ENCODE measurements at places on chromosomes 2 and 18.
A peak's percentile ranks its signal among the peaks of the same experiment; 100 is the strongest.

DNA sequence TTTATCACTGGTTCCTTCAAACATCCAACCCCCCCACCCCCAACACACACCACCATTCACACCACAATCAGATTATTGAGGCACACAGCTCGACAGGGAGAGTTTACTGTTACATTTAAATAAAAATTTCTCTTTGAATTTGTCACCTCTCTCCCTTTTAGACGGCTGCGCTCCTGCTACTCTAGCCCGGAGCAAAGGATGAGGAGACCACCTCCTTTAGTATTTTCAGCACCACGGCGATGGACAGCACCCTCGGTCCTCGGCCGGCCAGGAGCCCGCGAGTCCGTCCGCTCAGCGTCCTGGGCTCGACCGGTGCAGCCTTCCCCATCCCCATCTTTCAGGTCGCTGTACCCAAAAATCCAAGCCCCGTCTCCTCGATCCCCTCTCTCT, 892 bp downstream of the CELF4 start:
- no peak overlapping the region for H3K27ac ChIP-seq
- peaks cover 61% of the 10 kb centered on the region for H3K27me3 ChIP-seq
- no peak overlapping the region for H3K4me3 ChIP-seq

DNA sequence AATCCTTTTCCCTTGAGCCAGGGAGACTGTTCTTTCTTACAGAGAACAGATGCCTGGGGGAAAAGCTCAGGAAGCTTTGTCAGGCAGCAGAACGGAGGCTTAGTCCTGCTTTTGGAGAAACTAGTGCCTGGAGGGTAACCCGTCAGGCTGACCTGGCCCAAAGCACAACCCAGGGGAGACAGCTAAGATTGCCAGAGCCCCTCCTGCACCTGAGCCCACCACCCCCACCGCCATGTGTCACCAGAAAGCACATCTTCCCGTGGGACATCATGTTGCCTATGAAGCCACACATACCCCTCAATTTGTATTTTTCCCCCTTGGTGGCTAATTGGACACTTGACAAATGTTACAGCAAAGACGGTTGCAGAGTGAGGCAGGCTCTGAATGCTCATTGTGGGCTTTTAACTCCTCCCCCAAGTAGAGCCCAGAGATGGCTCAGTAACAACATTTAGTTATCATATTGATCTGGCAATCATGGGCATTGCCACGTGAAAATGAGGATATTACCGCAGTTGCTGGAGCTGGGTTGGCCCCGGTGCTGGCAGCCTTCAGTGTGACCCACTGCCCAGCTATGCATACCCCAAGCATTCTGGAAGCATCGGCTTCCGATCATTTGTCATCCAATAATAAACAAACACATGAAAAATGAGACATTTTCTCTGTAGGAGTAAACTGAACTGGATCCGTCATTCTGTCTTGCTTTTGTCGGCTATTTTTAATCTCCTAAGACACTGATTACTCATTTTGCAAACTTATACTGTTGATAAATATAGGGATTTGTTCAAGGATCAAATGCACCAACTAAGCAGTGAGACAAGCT, 229.5 kb downstream of the ATAD2B start:
- no peaks in the 10 kb centered on the region for H3K36me3 ChIP-seq
- H3K27ac ChIP-seq, result no peak overlapping the region
- H3K4me1 ChIP-seq, result no peaks in the 10 kb centered on the region
- H3K27me3 ChIP-seq, result no peaks in the 10 kb centered on the region
- H3K4me3 ChIP-seq, result no peak overlapping the region

GRCh38 chr18:56257205-56257604, 381.2 kb downstream of the TXNL1 start:
- H3K4me1 ChIP-seq, result peaks cover 2% of the 10 kb centered on the region
- H3K27ac ChIP-seq, result no peak overlapping the region
- no peak for DNase-seq
- H3K4me3 ChIP-seq, result no peak overlapping the region
- H3K27me3 ChIP-seq, result no peaks in the 10 kb centered on the region
- no peaks in the 10 kb centered on the region for H3K36me3 ChIP-seq

- H3K27ac ChIP-seq, result peak overlapping the region; percentile 95
- H3K36me3 ChIP-seq, result peaks cover 43% of the 10 kb centered on the region
- H3K4me3 ChIP-seq, result peak overlapping the region; percentile 83
- H3K4me1 ChIP-seq, result peaks cover 79% of the 10 kb centered on the region
- no peaks in the 10 kb centered on the region for H3K27me3 ChIP-seq
- peak; percentile 49 for DNase-seq
Observed at GRCh38 chr18:2963048-2963447, 49.9 kb downstream of the LPIN2 start.

DNA sequence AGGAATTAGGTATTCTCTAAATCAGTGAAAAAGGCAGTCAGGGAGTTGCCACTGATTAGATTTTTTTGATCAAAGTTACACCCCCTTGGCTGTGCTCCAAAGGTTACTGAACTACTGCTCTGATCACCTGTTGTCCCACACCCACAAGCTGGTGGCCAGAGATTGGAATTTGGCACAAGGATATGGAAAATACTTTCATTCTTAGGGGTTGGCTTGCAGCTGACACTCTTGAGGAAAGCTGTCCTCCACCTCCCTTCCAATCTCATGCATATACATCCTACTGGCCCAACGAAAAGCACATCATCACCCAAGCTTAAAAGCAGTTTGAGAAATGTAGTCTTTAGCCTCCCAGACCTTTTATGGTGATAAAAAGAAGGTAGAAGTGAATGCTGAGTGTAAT, 329.5 kb upstream of the CHAC2 start:
- H3K36me3 ChIP-seq, result no peaks in the 10 kb centered on the region
- DNase-seq, result no peak
- no peak overlapping the region for H3K27ac ChIP-seq
- no peaks in the 10 kb centered on the region for H3K27me3 ChIP-seq
- no peak overlapping the region for H3K4me3 ChIP-seq

- DNase-seq, result no peak
- peaks cover 5% of the 10 kb centered on the region for H3K27me3 ChIP-seq
- peaks cover 7% of the 10 kb centered on the region for H3K4me1 ChIP-seq
- H3K27ac ChIP-seq, result no peak overlapping the region
- peaks cover 2% of the 10 kb centered on the region for H3K36me3 ChIP-seq
- H3K4me3 ChIP-seq, result no peak overlapping the region
Observed at GRCh38 chr2:221549143-221549542, 23.0 kb downstream of the EPHA4 start.

DNA sequence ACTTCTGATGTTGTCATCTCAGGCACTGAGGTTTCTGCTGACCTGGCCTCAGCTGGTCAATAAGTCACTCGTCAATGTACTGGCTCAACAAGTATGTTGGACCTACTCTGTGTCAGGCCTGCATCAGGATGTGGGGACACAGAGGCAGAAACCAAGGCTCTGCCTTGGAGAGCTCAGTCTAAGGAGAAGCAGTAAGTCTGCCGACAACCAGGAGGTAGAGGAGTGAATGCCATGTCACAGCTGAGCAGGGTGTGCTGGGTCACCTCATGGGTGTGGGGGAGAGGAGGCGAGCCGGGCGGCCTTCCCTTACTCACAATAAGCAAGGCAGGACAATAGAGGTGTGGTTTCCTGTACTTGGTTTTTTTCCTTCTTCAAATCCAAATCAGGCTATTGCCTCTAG, 75.8 kb downstream of the COLEC12 start:
- H3K27me3 ChIP-seq, result no peaks in the 10 kb centered on the region
- no peak overlapping the region for H3K27ac ChIP-seq
- no peak overlapping the region for H3K4me3 ChIP-seq
- no peaks in the 10 kb centered on the region for H3K36me3 ChIP-seq

DNA sequence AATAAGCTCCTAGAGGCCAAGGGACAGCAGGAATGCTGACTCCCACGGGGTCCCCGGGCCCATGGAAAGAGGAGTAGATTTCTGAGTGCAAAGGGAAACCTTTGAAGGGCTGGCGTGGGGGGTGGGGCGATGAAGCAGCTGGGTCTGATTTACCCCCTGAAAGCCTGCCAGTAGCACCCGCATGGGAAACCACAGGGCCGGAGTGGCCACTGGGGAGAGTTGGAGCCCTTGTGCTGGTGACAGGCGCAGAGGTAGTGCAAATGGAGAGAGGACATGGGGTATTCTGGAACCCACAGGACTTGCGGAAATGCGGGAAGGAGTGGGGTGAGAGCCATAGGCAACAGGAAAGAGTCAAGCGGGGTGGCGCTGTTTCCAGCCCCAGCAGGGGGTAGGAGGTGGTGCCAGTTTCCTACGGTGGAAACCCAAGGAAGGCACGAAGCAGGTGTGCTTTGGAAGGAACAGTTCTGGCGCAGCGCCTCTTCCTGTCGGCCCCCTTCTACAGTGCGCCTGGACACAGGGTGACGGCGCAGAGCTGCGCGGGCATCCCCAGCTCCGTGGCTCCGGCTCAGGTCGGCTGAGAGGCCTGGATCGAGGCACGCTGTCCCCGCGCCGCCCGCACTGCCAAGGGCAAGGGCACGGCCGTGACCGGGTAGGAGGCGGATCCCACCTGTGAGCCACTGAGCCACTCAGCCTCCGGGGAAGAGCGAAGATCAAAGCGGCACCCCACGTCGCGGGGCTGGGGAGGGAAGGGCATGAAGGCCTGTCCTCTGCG, 149.0 kb upstream of the GLI2 start:
- no peaks in the 10 kb centered on the region for H3K4me1 ChIP-seq
- no peak for DNase-seq
- H3K27ac ChIP-seq, result no peak overlapping the region
- H3K4me3 ChIP-seq, result no peak overlapping the region
- H3K27me3 ChIP-seq, result peaks cover 43% of the 10 kb centered on the region

GRCh38 chr18:31206787-31207381, 44.2 kb upstream of the DSC1 start:
- no peak overlapping the region for H3K27ac ChIP-seq
- H3K4me3 ChIP-seq, result no peak overlapping the region
- no peak for DNase-seq
- no peaks in the 10 kb centered on the region for H3K4me1 ChIP-seq
- no peaks in the 10 kb centered on the region for H3K36me3 ChIP-seq
- no peaks in the 10 kb centered on the region for H3K27me3 ChIP-seq

GRCh38 chr2:148201075-148202004, 180.4 kb downstream of the MBD5 start:
- no peak overlapping the region for H3K4me3 ChIP-seq
- DNase-seq, result peak; percentile 11
- H3K4me1 ChIP-seq, result no peaks in the 10 kb centered on the region
- no peaks in the 10 kb centered on the region for H3K27me3 ChIP-seq

GRCh38 chr2:241912021-241912555, 42.6 kb downstream of the RTP5 start:
- H3K27me3 ChIP-seq, result peaks cover 2% of the 10 kb centered on the region
- no peaks in the 10 kb centered on the region for H3K36me3 ChIP-seq
- DNase-seq, result no peak

GRCh38 chr2:133475610-133476009, 92.7 kb downstream of the NCKAP5 start:
- H3K4me3 ChIP-seq, result no peak overlapping the region
- H3K27ac ChIP-seq, result no peak overlapping the region
- no peak for DNase-seq
- H3K27me3 ChIP-seq, result no peaks in the 10 kb centered on the region
- no peaks in the 10 kb centered on the region for H3K4me1 ChIP-seq

DNA sequence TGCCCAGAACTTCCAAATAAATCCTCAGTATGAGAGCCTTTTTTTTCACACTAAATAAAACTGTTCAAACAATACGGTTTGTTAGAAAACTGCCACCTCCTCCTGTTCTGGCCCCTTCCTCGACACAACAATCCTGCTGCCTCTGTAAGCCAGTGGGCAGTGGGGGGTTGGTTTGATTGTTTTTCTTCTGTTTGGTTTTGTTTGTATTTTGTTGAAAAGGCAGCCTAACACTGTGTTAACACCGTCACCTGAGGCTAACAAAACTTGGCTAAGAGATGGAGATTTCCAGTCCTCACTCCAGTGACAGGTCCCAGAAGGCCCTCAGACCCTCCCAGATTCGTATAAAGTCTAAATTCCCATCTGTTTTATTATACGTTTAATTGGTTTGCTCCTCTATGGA, 402.1 kb downstream of the ZNF521 start:
- no peak for DNase-seq
- no peaks in the 10 kb centered on the region for H3K27me3 ChIP-seq
- H3K36me3 ChIP-seq, result no peaks in the 10 kb centered on the region

GRCh38 chr18:74623047-74623816, 25.6 kb downstream of the ZNF407 start:
- DNase-seq, result no peak
- H3K36me3 ChIP-seq, result no peaks in the 10 kb centered on the region
- no peaks in the 10 kb centered on the region for H3K27me3 ChIP-seq
- H3K4me1 ChIP-seq, result peaks cover 7% of the 10 kb centered on the region

DNA sequence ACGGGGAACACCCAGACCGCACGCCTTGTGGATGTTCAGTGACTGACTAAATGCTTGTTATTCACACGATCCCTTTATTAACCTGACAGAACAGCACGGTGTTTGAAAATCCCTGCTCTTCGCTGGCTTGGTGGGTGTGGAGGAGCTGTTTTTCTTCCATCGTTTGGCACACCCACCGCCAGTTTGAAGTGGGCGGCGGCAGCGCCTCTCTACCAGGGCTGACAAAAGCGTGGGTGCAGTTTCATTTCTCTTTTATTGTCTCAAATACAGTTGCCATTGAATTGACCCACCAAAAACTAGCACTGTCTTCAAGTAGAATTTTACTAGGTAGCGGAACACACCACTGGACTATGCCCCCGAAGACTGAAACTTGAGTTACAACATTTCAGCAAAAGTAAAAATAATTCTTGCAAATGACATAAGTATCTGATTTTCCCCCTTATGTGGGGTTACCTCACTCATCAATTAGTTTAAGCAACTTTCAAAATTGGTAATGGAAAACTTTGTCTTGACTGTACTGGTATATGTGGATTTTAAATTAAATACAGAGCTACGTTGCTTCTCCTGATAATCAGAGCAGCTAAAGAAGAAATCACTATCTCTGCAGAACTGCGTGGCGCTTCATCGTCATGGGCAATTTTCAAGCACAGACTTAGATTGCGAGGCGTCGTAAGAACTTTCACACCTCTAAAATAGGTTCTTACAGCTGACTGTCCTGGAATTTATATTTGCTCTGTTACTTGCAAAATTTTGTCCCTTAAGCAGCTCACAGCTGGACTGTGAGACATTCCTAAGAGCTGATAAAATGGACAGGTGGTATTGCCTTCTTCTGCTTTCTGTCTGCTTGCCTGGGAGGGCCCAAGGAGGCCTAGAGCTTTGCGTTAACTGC, 60.9 kb downstream of the LDLRAD4 start:
- no peaks in the 10 kb centered on the region for H3K27me3 ChIP-seq
- peak overlapping the region; percentile 50 for H3K27ac ChIP-seq
- H3K4me1 ChIP-seq, result peaks cover 54% of the 10 kb centered on the region
- H3K36me3 ChIP-seq, result peaks cover 13% of the 10 kb centered on the region
- peak overlapping the region; percentile 70 for H3K4me3 ChIP-seq

DNA sequence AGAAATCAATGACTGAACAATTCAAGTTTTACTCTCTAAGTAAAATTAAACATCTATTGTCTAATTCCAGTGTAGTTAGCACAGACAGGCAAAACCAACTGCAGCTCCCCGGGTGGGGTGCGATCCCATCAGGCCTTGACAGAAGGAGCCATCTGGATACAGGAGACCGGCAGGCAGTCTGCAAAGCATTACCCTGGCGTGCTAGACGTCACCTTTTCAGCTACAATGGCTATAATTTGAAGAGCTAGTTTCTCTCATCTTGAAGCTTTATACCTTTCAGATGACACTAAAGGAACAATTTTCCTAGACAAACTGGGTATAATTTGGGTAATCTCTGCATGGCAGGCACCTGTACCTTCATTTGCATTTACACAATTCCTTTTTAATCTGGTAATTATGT, 761.5 kb upstream of the SOX11 start:
- no peaks in the 10 kb centered on the region for H3K4me1 ChIP-seq
- H3K27ac ChIP-seq, result no peak overlapping the region
- no peak for DNase-seq
- no peak overlapping the region for H3K4me3 ChIP-seq
- H3K36me3 ChIP-seq, result no peaks in the 10 kb centered on the region

Measured in T-helper 2 cell treated with Interferon-gamma antibody and Interleukin-4, amounts not matched to agents 5 μg/mL and 100 μg/mL, for 36 hours (primary cell).